ENCODE measurements at places on chromosomes 1 and 21.

GRCh38 chr1:172070055-172070454 lies 228.8 kb downstream of the DNM3 start:
- DNase-seq = no peak

- DNase-seq = no peak
Observed at GRCh38 chr1:70140343-70140742, 65.0 kb downstream of the LRRC40 start.

DNA sequence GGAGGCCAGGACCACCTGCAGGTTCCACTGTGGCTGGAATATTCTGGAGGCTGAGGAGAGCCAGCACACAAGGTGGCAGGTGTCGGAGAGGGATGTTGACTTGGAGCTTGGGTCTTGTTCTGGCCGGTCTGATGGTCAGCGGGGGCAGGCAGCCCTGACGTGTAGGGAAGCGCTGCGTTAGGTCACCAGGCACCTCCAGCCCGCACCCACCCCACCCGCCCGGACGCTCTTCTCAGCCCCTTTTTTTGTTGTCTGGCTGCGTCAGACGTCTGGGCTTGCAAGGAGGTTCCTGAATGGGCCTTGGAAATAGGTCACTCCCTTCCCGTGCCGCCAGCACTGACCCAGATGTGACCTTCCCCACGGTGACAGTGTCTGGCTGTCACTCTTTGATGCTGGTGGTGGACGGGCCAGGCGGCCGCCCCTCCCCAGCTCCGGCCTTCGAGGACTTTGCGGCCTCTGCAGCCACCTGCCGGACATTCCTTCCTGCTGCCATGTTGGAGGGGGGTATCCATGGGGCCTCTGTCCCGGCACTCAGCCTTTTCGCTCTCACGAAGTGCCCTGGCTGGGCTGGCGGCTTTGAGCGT lies 30.1 kb downstream of the SPSB1 start:
- no peak for DNase-seq

GRCh38 chr1:118688891-118689290 lies 299.3 kb downstream of the TBX15 start:
- DNase-seq = no peak

DNA sequence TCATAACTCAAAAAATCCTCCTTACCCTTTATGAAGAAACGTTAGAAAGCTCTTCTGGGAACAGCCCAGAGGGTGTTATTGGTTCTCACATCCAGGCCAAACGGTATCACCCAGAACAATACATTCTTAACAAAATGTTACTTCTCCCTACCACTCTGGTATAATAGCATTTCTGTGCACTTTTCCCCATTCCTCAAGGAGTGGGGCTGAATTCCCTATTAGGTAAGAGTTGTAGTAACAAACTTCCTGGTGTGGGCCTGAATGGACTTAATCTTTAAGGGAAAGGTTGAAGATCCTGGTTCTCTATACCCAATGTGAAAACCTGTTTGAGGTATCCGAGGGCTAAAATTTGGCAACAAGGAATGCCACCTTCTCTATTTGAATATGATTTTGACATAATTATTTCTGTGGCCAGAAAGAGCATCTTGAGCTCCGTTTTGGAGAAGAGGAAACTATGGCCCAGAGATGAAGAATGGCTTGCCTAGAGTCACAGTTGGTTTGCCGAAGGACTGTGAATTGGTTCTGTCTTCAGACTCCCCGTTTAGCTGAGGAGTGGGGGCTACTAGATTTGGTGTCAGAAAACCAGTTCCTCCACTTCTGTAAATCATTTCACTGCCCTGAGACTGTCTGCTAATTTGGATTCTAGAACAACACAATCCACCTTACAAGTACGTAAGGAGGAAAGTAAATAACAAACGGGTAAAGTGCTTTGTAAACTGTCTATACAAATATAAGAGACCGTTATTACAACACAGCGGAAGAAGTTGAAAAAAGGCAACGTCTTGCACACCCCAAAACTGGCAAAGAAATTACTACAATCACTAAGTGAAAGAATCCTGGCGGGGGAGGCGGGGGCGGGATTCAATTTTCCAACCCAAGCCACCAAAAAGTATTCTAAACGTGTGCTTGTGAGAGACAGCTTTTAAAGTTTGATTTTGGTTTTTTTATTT lies 2.3 kb downstream of the ANP32E start:
- DNase-seq = peak; percentile 62

GRCh38 chr1:24635195-24635843 lies 7.8 kb upstream of the SRRM1 start:
- no peak for DNase-seq

DNA sequence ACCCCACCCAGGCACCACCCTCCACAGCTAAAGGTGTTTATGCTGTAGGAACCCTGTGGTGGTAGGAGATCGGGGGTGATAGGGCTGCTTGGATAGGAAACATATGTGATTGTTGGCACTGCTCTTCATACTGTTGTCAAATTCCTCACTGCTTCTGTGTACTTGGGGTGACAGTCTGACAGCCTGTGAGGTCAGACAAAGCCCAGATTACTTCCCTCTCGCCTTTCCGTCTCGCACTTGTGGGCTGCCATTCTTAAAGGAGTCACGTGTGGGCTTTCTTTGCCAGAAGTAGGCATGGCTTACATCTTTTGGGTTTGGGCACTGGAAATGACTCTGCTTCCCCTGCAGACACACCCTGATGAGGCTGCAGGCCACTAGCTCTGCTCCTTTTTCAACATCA lies 363.8 kb downstream of the DISC1 start:
- DNase-seq = no peak

DNA sequence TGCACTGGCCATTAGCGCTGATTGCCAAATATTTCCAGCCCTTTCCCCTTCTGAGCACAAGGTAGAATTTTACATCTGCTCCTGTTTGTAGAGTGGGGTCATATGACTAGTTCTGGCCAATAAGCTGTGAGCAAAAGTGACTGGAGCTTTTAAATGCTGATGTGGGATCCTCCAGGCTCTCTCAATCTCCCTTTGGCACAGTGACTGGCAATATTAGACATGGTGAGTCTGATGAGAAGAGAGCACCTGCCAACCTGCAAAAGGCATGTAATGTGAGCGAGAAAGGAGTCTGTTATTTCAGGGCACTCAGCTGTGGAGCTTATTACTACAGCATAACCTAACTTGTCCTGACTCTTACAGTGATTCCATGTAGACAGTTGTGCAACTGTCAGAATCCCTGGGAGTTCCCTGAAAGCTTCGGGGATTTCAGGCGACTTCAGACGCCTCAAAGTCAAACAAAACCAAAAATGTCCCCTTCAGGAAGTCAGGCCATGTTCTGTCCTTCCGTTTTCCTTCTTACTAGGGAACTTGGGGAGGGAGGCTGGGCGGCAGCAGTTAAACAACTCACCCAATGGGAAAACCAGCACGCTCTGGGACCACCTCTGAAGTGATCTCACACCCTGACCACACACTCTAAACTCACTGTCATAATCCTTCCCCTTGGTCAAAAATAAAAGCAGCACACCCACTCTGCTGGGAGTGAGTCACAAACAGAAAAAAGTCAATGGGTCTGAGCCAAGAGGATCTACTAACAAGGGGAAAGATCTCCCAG lies 3.6 kb upstream of the RASSF5 start:
- no peak for DNase-seq

DNA sequence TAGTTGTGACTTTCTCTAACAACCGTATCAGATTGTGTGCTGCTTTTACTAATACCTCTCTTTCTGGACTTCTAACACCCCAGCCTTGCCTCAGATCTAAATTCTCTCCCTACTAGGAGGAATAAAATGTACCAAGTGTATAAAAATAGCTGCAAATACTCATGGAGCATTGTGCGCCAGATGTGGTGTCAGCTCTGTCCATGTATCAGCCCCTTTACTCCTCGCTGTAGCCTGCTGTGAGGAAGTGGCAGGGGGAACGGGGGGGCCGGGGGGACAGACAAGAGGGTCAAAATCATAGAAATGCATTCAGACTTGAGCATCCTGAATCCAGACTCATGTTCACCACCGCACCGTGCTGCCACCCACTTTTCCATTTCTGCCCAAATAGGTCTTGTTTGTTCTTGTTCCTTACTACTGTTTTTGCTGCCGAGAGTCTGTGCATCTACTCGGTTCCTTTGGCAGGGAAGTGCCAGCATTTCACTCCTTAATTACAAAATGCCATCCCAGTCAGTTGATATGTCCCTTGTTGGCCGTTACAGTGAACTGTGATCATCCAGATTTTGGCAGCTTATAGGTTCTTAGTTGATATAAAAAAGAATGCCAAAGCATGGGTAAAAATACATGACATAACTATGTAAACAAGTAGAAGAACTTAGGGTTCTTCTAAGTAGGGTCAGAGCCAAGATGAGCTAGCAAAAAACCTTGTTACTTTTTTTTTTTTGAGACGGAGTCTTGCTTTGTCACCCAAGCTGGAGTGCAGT lies 76.4 kb downstream of the UBE4B start:
- DNase-seq = no peak

- DNase-seq = no peak
Observed at GRCh38 chr21:45844181-45844580, 137.4 kb upstream of the COL6A1 start.

- no peak for DNase-seq
Observed at GRCh38 chr21:38861056-38861455, 55.3 kb downstream of the ETS2 start.

GRCh38 chr1:153777648-153778047 lies 2.4 kb downstream of the SLC27A3 start:
- DNase-seq = no peak

DNA sequence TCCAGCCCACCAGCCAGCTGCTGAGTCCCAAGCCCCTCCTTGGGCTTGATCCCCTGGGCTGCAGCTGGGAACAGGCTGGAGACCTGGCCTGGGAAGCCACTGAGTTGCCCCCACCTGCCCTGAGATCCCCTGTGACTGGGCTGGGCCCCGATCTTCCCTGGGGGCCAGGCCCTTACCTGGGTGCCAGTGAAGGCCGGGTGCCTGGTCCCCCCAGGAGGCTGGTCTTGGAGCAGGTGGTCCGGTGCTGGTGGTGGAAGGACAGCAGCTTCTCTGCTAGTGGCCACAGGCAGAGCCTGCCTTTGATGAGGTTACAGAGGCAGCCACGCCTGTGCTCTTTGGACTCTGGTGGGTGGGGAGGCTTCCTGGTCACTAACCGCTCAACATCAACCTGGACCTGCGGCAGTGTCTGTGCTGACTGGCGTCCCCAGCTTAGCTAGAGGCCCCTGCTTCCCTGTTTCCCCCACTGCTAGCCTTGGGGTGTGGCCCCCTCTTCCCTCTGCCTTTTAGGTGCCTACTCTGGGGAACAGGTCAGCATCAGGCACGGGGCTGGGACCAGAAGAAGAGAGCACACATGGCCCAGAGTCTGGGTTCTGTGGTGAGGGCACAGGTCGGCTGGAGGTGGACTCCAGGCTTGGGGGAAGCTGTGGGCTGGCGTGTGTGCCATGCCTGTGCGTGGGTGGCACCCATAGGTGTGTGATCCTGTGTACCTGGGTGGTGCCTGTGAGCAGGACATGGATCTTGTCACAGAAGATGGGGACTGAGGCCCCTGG lies at the start of gene EPS8L3:
Gene EPS8L3 (minus strand): TSS at position 278 of the 770 bp plus-strand sequence. CDS start 2,174 bp downstream, outside the sequence.
- no peak for DNase-seq

DNA sequence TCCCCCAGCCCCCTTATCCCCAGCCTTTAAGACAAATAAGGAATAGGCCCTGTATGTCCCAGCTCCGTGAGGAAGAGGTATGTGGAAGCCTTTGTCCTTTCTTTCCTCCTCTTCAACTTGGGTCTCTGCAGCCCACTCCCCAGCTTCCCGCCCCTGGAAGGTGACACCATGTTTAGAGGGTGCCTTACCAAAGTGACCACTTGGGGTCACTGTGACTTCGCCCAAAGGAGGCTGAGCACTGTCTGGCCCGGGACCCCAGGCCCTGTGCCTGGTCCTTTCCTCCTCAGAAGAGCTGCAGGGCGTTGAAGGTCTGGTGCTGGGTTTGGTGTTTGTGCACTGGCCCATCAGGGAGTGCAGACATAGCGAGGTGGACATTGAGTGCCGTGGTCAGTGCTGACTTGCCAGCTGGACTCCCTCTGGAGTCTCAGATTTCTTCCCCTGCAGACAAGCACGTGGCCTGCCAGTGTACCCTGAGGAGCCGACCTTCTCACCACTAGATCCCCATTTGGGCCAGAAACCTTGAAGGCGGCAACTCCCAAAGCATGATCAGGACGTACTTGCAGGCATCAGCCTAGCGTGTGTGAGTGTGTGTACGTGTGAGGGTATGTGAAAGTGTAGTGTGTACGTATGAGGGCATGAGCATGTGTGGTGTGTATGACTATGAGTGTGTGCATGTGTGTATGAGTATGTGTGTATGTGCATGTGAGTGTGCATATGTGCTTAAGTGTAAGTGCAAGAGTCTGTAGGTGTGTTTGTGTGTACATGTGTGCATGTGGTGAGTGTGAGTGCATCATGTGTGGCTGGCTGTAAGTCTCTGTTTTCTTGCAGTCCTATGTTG lies 181.4 kb upstream of the KIAA0040 start:
- DNase-seq = no peak

GRCh38 chr1:187909382-187909781 lies 1080.6 kb downstream of the PLA2G4A start:
- no peak for DNase-seq

GRCh38 chr1:22064751-22065402 lies 12.4 kb downstream of the CDC42 start:
- no peak for DNase-seq

GRCh38 chr1:173489149-173489600 lies 12.0 kb downstream of the PRDX6 start:
- no peak for DNase-seq

GRCh38 chr1:246567646-246568235 lies 1.5 kb downstream of the CNST start:
- DNase-seq = no peak

DNA sequence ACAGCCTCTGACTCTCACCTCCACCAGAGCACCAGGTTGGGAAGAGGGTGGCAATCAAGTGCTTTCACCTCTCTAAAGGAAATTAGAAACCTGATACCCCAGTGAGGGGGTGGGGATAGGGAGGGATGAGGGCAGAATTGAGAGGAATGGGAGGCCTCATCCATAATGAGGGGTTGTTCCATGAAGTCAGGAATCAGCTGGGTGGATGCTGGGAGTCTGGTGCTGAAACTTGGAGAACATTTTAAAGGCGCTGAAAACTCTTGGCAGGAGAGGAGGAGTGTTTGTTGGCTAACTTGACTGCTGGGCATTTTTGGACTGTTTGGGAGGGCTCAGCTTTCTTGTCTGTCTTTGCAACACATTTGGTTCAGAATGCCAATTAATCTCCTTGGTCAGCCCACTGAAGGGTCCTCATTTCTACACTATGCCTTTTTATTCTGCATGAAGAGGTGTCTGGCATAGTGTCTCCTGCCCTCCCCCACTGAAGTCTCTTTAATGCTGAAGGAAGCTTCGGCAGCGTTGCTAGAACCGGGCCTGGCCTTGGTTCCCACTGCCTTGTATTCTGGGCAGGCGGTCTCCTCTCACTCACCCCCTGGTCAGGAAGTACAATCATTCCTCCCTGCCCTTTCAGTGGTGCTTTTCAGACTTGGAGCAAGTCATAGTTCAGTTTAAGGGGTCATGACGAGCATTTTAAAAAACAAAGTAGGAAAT lies 2.2 kb downstream of the PHGDH start:
- no peak for DNase-seq

- no peak for DNase-seq
Observed at GRCh38 chr1:117582451-117582850, 23.4 kb upstream of the TENT5C start.

Data from stimulated activated CD4-positive, alpha-beta T cell treated with anti-CD3 and anti-CD28 coated beads, Interleukin-2, amount 100 ng/mL, for 4 hours (primary cell).